T-cell (primary cell): ENCODE measurements at places on chromosomes 11 and 22. TPM values are rescaled to one million over a fixed set of nuclear protein-coding genes. Genes with fewer than 3 reads are reported as not detected.

Gene RIBC2
- 0.89 TPM for total RNA-seq

Gene PRR33
- total RNA-seq = 0.12 TPM

Gene TIMM8B
- 13.8 TPM for total RNA-seq

Gene UCP2
- total RNA-seq = 754 TPM

Gene KRTAP5-1
- not detected for total RNA-seq

Gene ZBTB3
- total RNA-seq = 7.6 TPM

Gene MYO18B
- total RNA-seq = 0.30 TPM

Gene PHLDA2
- 0.65 TPM for total RNA-seq
